Mesendoderm (in vitro differentiated cells): ENCODE measurements at places on chromosomes 7 and 10.

DNA sequence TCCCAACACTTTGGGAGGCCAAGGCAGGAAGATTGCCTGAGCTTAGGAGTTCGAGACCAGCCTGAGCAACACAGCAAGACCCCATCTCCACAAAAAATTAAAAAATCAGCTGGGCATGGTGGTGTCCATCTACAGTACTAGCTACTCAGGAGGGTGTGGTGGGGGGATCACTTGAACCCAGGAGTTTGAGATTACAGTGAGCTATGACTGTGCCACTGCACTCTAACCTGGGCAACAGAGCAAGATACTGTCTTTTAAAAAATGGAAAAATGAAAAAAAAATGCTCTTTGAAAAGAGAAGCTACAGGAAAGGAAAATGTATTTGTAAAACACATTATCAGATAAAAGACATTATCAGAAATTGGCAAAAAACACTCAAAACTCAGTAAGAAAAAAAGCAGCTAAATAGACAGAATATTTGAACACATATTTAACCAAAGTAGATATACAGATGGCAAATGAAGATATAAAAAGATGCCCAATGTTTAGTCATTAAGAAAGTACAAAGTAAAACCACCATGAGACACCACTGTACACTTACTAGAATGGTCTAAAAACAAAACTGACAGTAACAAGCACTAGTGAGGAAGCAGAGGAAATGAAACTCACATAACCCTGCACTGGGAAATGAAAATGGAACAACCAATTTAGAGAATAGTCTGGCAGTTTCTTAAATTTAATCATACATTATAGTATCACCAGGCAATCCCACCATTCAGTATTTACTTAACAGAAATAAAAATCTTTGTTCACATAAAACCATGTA is 40.5 kb downstream of the NRBF2 start:
- H3K4me1 ChIP-seq: no peaks in the 10 kb centered on the region
- no peaks in the 10 kb centered on the region for H3K27me3 ChIP-seq
- DNase-seq: no peak
- H3K27ac ChIP-seq: no peak overlapping the region

DNA sequence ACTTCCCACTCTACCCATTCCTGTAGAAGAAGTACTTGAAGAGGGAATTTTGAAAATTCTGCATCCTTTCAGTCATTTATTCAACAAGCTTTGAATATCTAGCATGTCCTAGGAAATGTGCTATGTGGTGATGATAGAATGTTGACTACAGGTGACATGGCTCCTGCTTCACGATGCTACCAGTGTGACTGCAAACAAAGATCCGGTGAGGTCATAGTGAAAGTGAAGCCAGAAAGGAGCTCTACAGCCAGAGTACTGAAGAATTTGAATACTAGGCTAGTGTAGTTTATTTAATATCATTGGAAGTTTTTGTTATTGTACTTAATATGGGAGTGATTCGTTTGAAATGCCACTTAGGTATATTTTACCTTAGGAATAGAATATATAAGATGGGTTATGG is 348.1 kb downstream of the TFEC start:
- H3K27me3 ChIP-seq: no peaks in the 10 kb centered on the region
- H3K36me3 ChIP-seq: no peaks in the 10 kb centered on the region

DNA sequence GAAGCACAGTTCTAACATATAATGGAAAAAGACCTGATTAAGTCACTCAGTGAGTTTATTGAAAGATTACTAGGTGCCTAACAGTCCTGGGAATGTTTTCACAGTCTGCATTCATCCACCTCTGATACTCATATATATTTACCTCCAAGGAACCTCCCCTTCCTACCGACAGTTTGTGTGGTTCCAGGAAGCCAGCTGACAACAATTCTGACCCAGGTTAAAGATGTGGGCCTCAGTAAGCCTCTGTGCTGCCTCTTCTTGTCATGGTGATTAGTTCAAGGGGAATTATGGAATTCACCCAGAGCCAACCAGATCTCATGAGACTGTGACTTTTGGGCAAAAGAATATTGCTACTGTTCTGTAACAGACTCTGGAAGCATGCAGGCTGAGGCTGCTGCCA is 186.8 kb downstream of the NXPH1 start:
- no peaks in the 10 kb centered on the region for H3K27me3 ChIP-seq
- no peaks in the 10 kb centered on the region for H3K4me1 ChIP-seq
- DNase-seq: no peak
- H3K27ac ChIP-seq: no peak overlapping the region
- no peaks in the 10 kb centered on the region for H3K36me3 ChIP-seq
- no peak overlapping the region for H3K4me3 ChIP-seq

DNA sequence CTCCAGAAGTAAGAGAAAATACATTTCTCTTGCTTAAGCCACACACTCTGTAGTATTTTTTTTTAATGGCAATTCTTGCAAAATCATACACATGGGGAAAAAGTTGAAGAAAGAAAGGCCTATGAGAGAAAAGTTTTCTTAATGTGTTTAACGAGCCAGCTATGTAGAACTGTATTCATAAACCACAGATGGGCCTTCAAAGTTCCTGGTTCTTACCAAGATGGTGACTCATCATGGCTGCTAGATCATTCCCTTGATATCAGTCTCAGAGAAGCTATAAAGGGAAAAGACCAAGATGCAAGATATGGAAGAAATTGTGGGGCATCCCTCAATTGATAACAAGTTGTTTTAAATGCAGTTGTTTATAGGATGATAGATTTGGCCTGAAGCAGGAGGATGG is 992.7 kb upstream of the MBL2 start:
- no peaks in the 10 kb centered on the region for H3K36me3 ChIP-seq
- no peak for DNase-seq
- H3K27me3 ChIP-seq: no peaks in the 10 kb centered on the region
- no peak overlapping the region for H3K4me3 ChIP-seq
- H3K4me1 ChIP-seq: no peaks in the 10 kb centered on the region
- no peak overlapping the region for H3K27ac ChIP-seq

DNA sequence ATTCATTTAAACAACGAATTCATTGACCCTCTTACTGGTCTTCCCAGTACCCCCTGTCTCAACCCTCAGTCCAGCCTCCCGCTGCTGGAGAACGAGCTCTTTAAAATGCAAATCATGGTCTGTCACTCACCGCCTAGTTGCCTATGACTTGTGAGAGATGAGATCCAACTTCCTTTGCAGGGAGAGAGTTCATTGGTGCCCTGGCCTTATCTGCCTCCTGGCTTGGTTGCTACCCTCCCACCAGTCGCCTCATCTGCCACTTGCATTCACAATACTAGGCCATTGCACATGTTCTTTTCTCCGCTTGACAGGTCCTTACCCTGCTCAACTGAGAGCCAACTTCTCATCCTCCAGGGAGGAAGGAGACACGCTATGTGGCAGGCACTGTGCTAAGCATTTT is 54.0 kb upstream of the MXI1 start:
- no peak overlapping the region for H3K4me3 ChIP-seq
- H3K27ac ChIP-seq: no peak overlapping the region
- H3K27me3 ChIP-seq: no peaks in the 10 kb centered on the region
- H3K36me3 ChIP-seq: no peaks in the 10 kb centered on the region

DNA sequence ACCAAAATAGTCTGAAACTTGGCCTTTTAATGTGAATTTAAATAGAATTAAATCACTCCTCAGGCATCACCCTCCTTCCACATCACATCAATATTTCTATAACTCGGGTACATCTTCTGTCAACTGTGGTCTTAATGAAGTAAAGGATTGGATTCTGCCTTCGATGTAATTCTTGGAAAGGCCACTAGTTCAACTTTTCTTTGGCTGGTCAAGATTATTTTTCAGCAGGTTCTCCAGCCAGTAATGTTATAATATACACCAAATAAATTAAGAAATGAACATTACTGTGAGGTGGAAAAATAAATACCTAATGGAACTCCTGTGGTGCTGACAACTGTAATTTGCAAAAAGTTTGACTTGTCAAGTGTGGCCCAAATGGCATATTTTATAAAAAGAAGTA is 9.7 kb upstream of the SLC16A9 start:
- H3K4me1 ChIP-seq: no peaks in the 10 kb centered on the region
- H3K27ac ChIP-seq: no peak overlapping the region
- DNase-seq: no peak
- H3K4me3 ChIP-seq: no peak overlapping the region
- no peaks in the 10 kb centered on the region for H3K27me3 ChIP-seq
- no peaks in the 10 kb centered on the region for H3K36me3 ChIP-seq

- no peaks in the 10 kb centered on the region for H3K36me3 ChIP-seq
- H3K27me3 ChIP-seq: no peaks in the 10 kb centered on the region
- H3K27ac ChIP-seq: no peak overlapping the region
- DNase-seq: no peak
Observed at GRCh38 chr7:6246251-6246917, 26.0 kb downstream of the CYTH3 start.

DNA sequence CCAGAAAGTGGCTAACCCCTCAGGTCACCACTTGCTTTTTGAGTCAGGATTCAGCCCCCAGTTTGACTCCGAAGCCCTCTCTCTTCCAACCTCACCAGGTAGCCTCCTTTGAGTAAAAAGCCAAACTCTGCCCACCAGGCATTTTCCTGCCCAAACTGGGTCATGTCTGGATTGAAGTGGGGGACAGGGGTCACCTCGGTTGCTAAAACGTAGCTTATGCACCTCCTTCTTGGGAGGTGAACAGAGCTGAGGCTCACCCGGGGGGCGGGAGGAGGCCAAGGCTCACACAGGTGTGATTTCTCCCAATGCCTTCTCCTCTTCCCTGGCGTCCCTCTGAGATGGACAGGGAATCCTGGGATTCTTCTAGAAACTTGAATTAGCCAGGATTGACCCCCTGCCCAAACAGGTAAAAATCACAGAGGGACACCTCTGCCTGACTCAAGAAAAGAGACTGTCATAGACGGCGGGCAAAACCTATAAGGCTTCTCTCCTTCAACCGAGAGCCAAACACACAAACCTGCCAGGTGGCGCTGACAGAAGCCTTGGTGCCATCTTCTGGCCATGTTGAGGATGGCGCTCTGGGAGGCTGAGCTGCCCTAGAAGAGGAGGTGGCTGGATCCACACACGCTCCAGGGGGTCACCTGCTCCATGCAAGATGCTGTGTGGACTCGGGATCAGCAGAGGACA is 51.6 kb downstream of the PRLHR start:
- no peaks in the 10 kb centered on the region for H3K4me1 ChIP-seq
- DNase-seq: peak; percentile 78
- no peaks in the 10 kb centered on the region for H3K36me3 ChIP-seq
- no peak overlapping the region for H3K27ac ChIP-seq
- no peaks in the 10 kb centered on the region for H3K27me3 ChIP-seq
- no peak overlapping the region for H3K4me3 ChIP-seq

GRCh38 chr10:6022660-6023059 is 39.5 kb downstream of the IL2RA start:
- no peak overlapping the region for H3K27ac ChIP-seq
- DNase-seq: no peak
- H3K36me3 ChIP-seq: no peaks in the 10 kb centered on the region
- H3K4me3 ChIP-seq: no peak overlapping the region
- H3K4me1 ChIP-seq: no peaks in the 10 kb centered on the region

GRCh38 chr10:118584181-118584954 is 11.1 kb downstream of the PRLHR start:
- no peak overlapping the region for H3K27ac ChIP-seq
- H3K4me3 ChIP-seq: no peak overlapping the region
- no peak for DNase-seq

- H3K4me1 ChIP-seq: no peaks in the 10 kb centered on the region
- H3K27ac ChIP-seq: no peak overlapping the region
- no peak overlapping the region for H3K4me3 ChIP-seq
- no peaks in the 10 kb centered on the region for H3K36me3 ChIP-seq
- peak; percentile 43 for DNase-seq
Observed at GRCh38 chr10:14023673-14024328, 306.9 kb downstream of the FRMD4A start.

- no peak for DNase-seq
- no peaks in the 10 kb centered on the region for H3K36me3 ChIP-seq
- no peak overlapping the region for H3K4me3 ChIP-seq
Observed at GRCh38 chr7:136386876-136387275, 409.7 kb upstream of the MTPN start.

DNA sequence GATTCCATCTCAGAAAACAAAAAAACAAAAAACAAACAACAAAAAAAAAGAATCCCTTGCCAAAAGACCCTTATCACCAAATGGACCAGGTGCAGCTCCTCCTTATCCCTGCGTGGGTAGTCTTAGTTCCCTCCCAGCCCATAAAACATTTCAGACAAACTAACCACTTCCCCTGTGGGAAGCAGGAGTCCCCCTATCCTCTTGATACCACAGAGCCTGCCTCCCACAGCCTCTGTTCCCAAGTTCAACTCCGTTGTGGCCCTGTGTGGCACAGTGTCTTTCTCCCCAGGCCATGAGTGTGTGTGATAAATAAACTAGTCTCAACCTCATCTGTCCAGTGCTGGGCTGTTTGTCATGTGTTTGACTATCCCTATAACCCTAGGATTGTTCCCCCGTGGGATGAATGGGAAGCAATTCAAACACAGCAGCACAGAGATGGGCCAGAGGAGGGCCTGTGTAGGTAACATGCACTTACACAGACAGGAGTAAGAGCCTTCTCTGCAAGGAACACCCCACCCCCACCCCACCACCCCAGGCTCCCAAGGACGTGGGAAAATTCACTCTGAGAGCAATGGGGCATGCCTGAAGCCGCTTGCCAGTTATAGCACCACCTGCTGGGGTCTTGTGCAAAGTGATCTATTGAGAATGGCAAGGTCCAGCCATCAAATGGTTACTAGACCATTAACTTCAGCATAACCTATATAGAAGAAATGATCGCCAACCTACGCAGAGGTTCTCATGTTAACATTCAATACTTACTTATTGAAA is 147.1 kb upstream of the GHITM start:
- H3K36me3 ChIP-seq: no peaks in the 10 kb centered on the region
- DNase-seq: peak; percentile 81
- H3K4me3 ChIP-seq: no peak overlapping the region
- H3K27me3 ChIP-seq: no peaks in the 10 kb centered on the region
